ENCODE measurements at places on chromosomes 7 and 10.

DNA sequence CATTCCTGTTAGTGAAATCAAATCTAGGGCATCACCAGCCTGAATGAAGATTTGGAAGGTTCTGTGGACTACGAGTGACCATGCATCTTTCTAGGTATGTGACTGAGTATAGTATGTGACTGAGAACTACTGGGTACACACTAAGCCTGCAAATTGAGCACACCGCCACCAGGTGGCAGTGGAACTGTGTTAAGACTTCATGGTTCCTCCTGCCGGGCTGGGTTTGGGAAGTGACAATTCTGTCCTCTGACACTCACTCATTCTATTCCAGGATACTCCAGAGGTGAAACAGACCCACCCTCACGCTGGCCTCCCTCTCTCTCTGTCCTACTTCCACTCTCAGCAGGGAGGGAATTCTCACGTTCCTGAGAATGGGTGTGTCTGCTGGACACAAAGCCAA is 84.0 kb upstream of the TMEM248 start:
- DNase-seq = no peak

GRCh38 chr10:12107781-12108180 is 21.7 kb upstream of the SEC61A2 start:
- DNase-seq = no peak

DNA sequence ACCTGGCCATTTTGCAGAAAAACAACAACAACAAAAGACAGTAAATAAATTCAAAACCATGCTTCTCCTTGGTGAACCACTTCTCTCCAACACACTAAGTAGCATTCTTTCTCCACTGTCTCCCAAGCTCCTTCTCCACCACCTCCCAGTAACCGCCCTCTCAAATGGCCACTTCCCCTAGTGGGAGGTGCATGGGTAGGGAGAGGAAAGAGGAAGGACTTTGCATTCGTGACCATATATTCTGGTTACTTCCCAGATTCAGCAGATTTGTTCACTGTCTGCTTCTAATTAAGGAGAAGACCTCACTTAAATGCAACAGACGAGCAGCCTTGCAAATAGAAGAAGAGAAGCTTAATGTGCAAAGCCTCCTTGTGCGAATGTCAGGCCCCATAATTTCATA is 166.8 kb downstream of the SORCS1 start:
- DNase-seq = no peak

DNA sequence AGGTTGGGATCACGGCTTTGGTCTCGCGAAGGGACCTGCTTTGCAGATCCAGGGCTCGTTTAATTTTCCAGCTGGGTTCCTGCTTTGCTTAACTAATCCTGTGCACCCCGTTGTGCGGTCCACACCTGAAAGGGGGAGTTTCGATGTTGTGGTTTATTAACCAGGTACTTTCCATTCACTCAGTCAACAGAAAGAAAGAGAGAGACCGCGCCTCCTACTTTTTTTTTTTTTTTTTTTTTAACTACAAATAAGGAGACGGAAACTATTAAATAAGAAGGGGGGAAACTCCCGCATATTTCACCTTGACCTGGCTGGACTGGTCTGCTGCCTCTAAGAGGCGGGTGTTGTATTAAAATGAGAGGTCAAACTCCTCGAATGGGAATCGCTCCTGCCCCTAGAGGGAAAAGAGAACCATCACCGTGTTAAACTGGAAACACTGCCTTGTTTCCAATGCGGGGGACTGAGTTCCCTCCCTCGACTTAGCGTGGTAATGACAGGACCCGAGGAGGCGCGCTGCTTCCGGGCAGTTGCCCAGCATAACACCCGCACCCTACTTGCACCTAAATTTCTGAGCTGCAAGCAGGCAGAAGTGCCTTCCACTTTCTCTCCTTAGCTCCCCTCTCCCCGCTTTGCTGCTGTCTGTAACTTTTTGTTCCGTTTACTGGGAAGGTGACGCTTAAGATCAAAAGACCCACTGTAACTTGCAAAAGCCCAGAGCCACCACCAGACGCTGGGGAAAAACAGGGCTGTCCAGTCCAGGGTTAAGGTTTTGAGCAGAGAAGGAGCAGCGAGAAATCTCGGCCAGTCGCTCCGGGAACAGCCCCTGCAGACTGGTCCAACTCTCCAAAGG is 1.1 kb upstream of the ITGB8 start:
- DNase-seq = peak; percentile 50

- no peak for DNase-seq
Measured at GRCh38 chr7:155992538-155992937, 180.3 kb upstream of the SHH start.

DNA sequence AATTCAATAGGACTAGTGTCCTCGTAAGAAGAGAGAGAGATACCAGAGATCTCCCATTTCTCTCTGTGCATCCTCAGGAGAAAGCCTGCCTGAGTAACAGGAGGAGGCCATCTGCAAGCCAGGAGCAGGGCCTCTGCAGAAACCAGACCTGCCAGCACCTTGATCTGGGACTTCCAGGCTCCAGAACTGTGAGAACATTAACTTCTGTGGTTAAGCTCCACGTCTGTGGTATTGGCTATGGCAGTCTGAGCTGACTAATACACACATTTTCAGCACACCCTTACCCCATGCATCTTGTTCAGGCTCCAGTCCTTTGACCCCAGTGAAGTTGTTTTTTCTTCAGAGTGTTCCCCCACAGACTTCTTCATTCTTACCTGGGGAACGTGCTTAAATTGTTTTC is 3.1 kb upstream of the CRTAC1 start:
- DNase-seq = no peak

DNA sequence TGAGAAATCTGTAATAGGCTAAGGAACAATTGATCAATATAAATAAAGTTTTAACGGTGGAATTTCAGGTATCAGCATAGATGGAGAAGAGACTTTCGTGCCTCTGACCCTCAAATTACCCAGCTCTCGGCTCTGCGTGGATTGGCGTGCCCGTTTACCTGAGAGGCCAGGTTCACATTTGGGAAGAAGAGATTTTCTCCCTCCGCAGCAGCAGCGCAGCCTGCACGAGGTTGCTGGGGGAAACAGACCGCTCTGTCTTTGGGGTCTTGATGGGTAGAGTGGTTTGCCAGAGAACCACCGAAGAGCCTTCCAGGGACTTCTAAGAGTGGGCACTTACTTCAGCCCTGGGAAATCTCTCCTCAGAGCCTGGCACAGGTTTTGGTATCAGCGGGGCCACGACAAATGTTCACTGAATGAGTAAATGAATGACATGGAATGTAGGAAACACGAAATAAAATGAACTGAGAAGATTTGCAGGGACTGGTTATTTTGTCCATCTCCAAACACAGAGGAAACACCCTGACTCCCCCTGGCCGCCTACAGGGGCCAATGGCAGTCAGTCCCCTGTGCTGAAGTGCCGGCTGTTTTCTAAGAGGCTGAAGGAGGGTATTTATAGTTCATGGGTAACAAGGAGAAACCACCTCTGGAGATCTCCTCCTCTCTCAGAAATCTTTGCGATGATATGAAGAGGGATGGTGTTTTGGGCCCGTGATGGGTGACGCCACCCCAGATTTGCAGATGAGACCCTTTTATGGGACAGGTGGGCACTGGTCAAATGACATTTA is 338.5 kb downstream of the ADARB2 start:
- DNase-seq = no peak
